NCI-H345 (cell line): ENCODE measurements at places on chromosomes 2 and 18.

GRCh38 chr2:185181901-185182300, 556.7 kb upstream of the FSIP2 start:
- no peak for DNase-seq

GRCh38 chr18:9182852-9183399, 46.3 kb downstream of the ANKRD12 start:
- DNase-seq, result no peak

- DNase-seq, result no peak
Measured at GRCh38 chr2:73225513-73226360, 7.3 kb downstream of the PRADC1 start.

DNA sequence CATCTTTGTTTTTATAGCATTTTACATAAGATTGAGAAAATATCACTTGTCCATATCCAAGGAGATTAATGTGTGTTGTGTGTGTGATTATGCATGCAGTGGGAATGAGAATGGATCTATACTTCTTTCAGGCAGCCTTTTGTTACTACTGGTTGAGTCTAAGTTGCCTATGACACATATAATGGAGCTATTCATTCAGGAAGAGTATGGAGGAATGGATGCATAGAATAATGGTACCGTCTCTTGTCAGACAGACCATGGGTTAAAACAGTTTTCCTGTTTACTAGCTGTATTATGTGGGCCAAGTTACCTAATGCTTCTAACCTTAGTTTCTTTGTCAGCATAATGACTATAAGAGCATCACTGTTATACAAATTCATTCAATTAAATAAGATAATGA, 155.4 kb upstream of the KYNU start:
- DNase-seq, result no peak

GRCh38 chr2:111627256-111627655, 256.7 kb downstream of the ANAPC1 start:
- no peak for DNase-seq

GRCh38 chr18:30705943-30706342, 336.6 kb downstream of the DSC3 start:
- DNase-seq, result no peak

DNA sequence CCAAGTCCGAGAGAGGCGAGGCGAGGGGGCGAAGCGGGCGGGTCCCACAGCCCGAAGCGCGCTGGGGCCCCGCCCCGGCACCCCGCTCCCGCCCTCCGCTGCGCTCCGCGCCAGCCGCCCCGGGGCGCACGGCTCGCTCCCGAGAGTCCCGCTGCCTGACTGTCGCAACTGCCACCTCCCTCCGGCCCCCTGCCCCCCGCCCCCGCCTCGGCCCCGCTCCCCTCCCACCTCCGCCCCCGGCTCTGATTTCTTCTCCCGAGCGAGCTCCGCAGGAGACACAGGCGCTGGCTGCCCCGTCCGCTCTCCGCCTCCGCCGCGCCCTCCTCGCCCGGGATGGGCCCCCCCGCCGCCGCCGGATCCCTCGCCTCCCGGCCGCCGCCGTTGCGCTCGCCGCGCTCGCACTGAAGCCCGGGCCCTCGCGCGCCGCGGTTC, at the start of gene WNT6:
TSS of gene WNT6 (plus strand) at position 250 of the 432 bp plus-strand sequence. CDS start 233 bp downstream, outside the sequence.
- DNase-seq, result peak; percentile 12

GRCh38 chr2:174336501-174337336, 2.0 kb downstream of the SP9 start:
- DNase-seq, result peak; percentile 78

DNA sequence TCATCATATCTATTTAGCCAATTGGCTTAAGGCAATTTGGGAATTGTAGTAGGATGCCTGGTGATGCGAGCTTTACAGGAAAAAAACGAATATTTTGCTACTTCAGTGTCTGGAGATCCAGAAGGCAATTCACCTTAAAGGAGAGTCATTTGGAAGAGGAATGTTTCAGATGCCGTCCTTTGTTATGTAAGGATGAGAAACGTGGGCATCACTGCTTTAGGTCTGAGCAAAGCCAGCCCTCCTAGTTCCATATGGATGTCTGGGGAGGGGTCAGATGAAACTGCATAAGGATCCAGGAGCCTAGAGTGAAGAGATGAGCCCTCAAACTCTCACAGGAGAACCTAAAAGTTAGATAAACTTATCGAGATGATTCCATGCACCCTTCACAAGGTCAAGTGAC, 30.9 kb upstream of the DOCK10 start:
- DNase-seq, result no peak

- no peak for DNase-seq
Measured at GRCh38 chr18:37482433-37482832, 83.2 kb downstream of the CELF4 start.
